ENCODE measurements at places on chromosomes 1 and 21.

GRCh38 chr1:7281821-7282220, 489.3 kb upstream of the VAMP3 start:
- peak; percentile 39 for DNase-seq

DNA sequence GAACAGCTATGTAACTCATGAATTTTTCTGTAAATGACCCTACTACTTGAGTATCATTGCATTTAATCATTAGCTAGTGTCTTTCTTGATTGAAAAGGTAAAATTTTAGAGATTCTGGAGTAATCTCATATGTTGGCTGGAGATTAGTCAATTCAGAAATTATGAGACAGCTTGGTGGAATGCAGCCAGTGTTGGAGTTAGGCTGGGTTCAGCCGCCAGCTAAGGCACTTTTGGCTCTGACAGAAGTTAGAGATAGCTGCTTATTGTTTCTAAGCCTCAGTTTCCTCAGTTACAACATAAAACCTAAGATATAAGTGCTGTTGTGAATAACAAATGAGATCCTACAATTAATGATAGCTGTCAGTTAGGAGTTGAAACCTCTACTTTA, 49.4 kb downstream of the TBCE start:
- DNase-seq = no peak

GRCh38 chr1:150102986-150103385, 35.4 kb downstream of the VPS45 start:
- DNase-seq = no peak

- DNase-seq = no peak
Measured at GRCh38 chr1:189851806-189852367, 625.8 kb downstream of the BRINP3 start.

GRCh38 chr1:226653311-226653921, 85.7 kb downstream of the ITPKB start:
- DNase-seq = no peak

GRCh38 chr1:26949926-26950319, 10.3 kb downstream of the KDF1 start:
- DNase-seq = peak; percentile 33

GRCh38 chr1:152577168-152577567, 3.1 kb downstream of the LCE3D start:
- DNase-seq = no peak

DNA sequence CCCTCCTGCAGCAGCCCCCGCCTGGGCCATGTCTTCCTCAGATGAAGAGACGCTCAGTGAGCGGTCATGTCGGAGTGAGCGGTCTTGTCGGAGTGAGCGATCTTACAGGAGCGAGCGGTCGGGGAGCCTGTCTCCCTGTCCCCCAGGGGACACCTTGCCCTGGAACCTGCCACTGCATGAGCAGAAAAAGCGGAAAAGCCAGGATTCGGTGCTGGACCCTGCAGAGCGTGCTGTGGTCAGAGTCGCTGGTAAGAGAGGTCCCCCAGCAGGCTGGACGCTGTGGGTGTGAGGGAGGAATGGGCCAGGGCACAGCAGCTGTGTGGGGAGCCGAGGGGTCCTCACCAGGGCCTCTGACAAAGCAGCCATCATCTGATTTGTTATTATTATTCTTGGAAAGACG, 58.0 kb downstream of the NDUFS5 start:
- DNase-seq = no peak

GRCh38 chr1:109671067-109671466, 3.2 kb downstream of the GSTM2 start:
- DNase-seq = no peak

GRCh38 chr1:100700586-100700985, 19.0 kb upstream of the VCAM1 start:
- DNase-seq = peak; percentile 23

GRCh38 chr21:46509741-46510502, 51.2 kb downstream of the DIP2A start:
- DNase-seq = peak; percentile 63

GRCh38 chr1:51504806-51505525, 14.1 kb downstream of the EPS15 start:
- DNase-seq = no peak

- no peak for DNase-seq
Measured at GRCh38 chr21:14046401-14046800, 164.4 kb downstream of the LIPI start.

DNA sequence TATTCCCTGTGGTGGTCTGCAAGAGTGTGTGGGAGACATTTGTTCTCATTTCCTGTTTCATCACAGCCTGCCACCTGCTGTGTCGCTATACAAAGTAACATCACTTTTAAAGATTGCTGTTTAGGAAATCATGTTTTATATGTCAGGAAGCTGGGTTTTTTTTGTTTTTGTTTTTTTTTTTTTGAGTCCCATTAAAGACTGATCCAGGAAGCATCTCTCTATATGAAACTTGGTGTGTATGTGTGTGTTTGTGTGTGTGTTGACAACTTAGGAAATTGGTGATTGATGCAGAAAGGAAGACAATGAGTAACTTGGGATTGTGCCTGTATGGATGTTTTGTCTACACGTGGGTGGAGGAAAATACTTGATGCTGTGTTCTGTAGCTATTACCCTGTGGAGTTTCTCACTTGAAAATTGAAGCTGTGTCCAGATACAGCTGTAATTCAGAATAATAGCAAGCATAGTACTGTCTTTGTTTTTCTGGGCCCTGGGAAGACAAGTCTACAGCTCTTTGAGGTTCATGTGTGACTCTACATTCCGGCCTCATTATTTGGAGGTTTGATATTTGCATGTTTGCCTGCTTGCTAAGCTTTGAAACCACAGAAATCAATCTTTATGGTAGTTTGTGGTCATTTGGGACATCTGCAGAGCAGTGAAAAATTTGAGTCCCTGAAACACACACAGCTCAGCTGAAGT, 47.9 kb downstream of the LAMC1 start:
- DNase-seq = peak; percentile 78

GRCh38 chr1:183163316-183163715, 22.7 kb upstream of the LAMC2 start:
- DNase-seq = peak; percentile 95

DNA sequence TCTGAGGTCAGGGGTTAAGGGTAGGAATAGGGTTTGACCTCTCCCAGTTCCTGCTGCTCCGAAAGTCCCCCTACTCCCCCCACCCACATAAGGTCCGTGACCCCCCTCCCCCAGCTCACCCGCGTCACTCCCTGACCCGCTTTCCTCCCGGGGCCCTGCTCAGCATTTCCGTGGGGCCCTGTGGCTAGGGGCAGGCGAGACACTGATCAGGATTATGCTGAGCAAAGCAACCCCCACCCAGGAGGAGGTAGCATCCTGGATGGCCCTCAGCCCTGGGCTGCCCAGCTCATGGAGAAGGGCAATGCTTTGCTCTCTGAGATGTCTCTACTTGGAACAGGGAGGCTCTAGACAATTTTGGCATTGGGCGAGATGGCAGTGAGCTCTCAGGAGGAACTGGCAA, 3.7 kb downstream of the RORC start:
- DNase-seq = no peak

- no peak for DNase-seq
Measured at GRCh38 chr1:233055879-233056641, 105.6 kb downstream of the NTPCR start.

GRCh38 chr1:174998569-174999215, 1.1 kb upstream of the CACYBP start:
- DNase-seq = peak; percentile 75

GRCh38 chr1:243725075-243725474, 125.0 kb downstream of the AKT3 start:
- no peak for DNase-seq

DNA sequence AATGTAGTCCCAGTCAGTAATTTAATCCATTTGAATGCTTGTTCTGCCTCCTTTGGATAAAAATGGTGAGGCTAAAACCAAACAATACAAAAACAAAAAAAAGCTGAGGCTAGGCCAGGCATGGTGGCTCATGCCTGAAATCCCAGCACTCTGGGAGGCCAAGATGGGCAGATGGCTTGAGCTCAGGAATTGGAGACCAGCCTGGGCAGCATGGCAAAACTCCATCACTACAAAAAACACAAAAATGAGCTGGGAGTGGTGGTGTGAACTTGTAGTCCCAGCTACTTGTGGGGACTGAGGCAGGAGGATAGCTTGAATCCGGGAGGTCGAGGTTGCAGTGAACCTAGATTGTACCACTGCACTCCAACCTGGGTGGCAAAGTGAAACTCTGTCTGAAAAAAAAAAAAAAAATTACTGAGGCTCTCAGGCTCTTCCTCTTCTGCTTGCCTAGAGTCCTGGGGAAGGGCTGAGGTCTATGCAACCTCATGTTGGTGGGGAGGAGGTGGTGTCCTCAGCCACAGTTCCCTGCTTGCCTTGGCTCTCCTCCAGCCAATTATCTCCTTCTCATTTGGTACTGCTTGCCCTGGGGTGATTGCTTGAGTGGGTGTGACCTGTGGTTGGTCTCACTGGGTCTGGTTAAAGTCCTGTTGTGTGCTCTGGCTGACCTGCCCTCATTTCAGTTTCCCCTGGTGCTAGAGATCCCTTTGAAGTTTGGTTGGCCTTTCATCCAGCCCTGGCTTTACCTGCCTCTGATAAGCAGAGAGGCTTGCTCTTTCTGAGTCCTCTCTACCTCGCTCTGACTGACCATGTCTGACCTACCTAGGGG, 20.9 kb downstream of the S1PR1 start:
- DNase-seq = peak; percentile 25

DNA sequence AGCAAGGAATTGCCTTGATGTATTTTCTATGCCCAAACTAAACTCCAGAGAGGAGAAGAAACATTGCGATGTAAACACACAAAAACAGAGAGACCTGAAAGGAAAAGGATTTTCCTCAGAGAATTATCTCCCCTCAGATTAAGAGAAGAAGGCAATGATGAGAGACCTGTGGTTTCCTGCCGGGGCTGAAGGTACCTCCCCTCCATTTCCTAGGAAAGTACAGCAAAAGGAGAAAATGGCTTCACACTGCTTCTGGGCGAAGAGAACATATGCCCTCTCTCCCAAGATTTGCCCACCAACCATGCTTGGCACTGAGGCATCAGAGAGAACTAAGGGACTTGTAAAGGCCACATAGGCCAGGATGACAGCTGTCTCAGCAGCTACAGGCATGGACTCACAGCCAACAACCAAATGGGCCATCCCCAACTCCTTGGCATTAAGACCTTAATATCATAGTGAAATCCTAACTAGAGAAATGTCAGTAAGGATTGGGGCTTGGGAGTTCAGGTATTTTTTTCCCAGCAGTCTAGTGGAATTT, 523.0 kb downstream of the PTPRC start:
- DNase-seq = no peak

GRCh38 chr1:83508485-83509151, 490.3 kb downstream of the TTLL7 start:
- peak; percentile 10 for DNase-seq

DNA sequence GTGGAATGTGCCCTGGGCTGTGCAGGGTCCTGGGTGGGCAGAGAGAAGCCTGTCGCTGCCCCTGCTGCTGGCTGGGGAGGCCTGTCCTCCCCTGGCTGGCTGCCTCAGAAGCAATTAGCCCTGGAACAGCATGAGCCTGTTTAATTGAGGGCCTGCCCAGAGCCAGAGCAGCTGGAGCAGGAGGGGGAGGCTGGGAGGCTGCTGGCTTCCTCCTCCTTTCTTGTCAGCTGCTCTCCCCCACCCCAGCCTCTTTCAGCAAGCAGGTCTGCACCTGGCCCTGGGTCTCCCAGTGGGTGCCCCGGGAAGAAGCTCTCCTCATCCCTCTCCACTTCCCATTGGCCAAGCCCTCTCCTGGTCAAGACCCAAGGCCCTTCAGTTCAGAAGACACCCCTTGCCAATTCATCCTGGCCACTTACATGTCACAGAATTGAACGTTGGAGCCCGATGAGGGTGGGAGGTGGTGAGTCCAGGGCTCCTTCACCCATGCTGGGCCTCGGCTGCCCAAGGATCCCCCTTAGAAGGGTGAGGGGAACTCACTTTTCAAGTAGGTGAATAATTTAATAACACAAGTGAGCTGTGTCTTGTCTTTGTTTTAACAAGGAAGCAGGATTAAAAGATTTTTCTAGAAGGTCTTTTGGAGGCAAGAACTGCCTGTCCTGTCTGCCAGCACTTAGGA, 13.2 kb downstream of the AMPD2 start:
- no peak for DNase-seq

DNA sequence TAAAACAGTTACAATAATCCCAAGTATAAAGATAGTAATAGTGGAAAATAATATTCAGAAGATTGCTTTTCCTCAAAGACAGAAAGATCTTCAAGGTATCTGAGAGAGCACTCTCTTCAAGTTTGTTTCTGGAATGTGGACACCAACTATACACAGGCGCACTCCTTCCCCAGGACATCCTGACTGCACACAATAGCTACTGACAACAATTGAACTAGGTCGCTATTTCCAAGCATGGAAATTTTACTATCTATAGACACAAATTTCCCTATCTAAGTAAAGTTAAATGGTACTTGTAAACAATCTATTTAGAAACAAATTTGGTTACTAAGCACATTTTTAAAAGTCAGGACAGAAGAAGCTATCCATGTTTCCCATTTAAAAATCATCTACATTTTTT, 19.1 kb downstream of the ARHGAP29 start:
- DNase-seq = no peak

DNA sequence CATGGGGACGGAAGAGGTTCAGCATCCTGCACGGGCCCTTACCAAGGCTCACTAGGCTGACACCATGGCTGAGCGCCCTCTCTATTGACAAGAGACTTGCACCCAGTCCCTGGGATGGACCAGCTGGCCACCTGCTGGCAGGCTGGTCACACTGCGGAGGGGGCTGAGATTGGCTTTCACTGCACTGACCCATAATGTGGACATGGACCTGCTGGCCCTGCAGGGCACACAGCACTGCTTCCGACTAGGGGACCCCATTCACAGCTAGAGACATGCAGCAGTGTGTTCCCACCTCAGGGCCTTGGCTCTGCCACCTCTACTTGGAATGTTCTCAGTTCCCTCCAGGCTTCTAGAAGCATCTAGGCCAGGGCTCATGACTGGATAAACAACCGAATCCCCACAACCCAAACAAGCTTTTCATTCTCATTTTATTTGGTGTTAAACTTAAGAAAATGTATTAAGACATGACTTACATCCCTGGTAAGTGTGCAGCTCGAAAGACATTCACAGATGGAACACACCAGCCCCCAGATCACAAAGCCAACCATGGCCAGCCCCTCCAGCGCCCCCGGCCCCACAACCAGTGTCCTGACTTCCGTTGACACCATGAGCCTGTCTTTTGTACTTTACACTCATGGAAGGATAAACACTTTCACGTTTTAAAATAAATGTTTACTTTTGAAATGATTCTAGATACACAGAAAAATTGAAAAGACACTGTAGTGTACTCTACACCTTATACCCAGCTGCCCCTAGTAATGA, 9.3 kb upstream of the SRARP start:
- DNase-seq = peak; percentile 42

Data from A172 (cell line).